ENCODE measurements at places on chromosomes 7 and 10.

- DNase-seq = peak; percentile 9
These were observed 947 bp downstream of the HOXA3 start for GRCh38 chr7:27151341-27151930.

GRCh38 chr10:99982728-99983127, 27.0 kb downstream of the DNMBP start:
- DNase-seq = no peak

GRCh38 chr10:2979306-2979705, 88.0 kb upstream of the PFKP start:
- DNase-seq = no peak

- no peak for DNase-seq
These were observed 58.0 kb downstream of the TSPAN12 start for GRCh38 chr7:120799813-120800475.

- DNase-seq = peak; percentile 21
These were observed 89.1 kb downstream of the GFRA1 start for GRCh38 chr10:116183733-116184511.

DNA sequence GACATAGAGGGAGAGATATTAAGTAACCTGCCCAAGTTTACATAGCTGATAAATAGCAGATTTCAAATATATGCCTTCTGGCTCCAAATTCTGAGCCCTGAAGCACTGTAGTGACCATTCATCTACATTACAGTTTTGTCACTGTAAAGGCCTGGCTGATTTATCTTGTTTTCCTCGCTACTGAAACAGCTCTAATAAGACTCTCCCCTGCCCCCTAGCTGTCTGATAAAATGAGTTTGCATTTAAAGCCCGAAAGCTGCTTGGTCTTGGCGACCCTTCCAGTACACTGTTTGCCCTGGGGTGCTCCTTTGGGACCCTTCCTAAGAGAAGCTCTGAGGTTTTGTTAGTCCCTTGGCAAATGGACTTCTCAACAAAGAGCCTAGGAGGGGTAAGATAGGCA, 59.7 kb upstream of the RAB11FIP2 start:
- DNase-seq = peak; percentile 60

- DNase-seq = no peak
These were observed 207.7 kb downstream of the SLC25A13 start for GRCh38 chr7:96114190-96114589.

- no peak for DNase-seq
These were observed 125.9 kb downstream of the GRK5 start for GRCh38 chr10:119333146-119333792.

GRCh38 chr7:144836545-144836842, 641 bp upstream of the TPK1 start:
- no peak for DNase-seq

DNA sequence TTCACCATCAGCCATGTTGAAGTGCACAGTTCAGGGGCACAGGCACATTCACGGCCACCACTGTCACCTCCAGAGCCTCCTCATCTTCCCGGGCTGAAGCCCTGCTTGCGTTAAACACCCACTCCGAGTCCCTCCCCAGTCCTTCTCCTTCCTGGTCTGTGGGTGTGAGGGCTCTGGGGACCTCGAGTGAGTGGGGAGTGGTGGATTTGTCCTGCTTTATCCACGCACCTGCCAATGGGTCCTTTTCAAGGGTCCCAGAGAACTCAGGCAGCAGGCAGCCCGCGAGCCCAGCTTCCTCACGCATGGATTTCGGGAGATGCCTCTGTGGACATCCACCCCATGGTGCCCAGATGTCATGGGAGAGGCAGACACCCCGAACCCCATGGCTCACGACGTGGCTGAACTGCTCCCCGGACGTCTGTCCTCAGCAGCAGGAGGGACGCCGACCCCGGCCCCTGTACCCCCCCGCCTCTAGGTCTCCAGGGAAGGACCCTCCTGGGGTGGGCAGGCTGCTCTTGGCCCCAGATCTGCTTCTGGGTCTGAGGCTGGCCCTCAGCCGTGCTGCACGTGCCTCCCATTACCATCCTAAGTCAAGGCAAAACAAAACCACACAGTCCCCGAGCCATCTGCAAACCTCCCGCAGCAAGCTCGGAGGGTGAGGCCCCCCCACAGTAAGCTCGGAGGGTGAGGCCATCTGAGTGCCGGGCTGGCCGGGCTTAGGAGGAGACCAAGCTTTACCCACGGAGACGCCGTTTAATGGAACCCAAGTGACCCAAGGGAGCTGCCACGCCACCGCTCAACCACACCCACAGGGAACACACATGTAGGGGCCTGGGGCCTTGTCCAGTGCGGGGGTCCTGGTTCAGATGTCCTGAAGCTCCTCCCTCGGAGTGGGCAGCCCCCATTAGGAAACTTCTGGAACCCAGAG, 9.0 kb downstream of the CYP2W1 start:
- no peak for DNase-seq

DNA sequence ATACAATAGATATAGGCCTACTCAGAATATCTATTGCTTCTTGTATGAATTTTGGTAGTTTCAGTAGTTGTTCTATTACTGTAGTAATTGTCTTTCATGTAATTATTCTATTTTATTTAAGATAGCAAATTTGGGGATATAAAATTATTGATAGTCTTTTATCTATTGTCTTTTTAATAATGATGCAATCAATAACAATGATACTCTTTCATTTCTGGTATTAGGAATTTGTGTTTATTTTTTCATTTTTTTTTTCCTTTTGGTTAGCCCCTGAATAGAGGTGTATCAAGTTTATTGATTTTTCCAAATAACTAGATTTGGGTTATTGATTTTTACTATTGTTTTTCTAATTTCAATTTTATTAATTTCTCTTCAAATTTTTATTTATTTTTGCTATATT, 1503.7 kb downstream of the REEP3 start:
- DNase-seq = no peak

GRCh38 chr10:33965795-33966581, 631.5 kb upstream of the NRP1 start:
- DNase-seq = no peak

- DNase-seq = peak; percentile 87
These were observed at the start of gene FAM241B for GRCh38 chr10:69629897-69630650. FAM241B (plus strand) TSS chr10:69630247; CDS start chr10:69631744, 1,497 bp downstream.

- no peak for DNase-seq
These were observed 621.4 kb downstream of the POM121L12 start for GRCh38 chr7:53656881-53657280.

DNA sequence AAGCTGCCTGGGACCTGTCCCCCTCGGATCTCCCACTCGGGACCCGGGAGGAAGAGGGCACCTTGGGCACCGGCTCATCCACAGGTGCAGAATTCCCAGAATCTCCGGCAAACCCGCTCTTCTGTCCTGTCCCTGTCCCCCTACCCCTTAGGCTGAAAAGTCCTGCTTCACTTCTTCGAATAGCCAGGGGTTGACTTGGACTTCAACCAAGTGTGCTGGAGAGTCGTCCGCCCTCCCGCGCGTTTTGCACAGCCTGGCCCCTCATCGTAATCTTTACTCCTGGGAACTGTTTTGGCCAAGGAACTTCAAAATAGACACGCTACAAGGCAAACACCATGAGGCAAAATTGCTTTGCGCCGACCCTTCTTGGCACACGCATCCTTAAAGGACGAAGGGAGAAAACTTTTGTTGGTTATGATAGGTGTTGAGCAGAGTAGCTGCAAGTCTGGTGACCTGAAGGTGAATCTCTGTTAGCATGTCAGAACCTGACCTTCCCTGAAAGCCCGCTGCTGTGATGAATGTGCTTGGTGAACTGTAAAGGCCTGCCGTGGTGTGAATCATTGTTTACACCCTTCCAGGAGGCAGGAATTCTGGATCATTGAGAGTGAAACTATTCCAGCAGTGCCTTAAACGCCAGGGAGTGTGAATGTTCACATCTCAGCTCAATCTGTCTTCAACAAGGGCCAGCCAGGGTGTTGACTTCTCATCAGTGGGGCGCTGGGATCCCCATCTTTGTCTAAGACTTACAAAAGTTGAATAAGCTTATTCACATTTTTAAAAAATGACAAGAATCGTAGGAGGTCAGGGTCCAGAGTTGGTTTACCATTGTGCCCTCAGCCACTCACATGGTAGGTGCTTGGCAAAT, 589 bp upstream of the RAPGEF5 start:
- peak; percentile 49 for DNase-seq

DNA sequence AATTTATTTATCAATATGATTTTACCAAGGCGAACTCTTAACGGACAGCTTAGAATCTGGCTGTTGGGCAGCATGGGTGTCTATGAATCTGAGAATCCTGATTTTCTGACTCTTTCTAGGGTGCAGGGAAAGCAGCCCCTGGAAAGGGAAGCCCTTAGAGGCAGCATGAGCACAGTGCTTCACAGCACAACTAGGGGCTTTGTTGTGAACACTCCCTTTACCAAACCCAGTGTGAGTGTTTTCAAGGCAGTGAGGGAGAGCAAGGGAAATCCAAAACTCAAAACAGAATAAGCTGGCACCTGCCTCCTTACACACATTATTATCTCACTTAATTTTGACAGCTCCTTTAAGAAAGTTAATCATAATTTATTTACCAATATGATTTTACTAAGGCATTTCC, 116.3 kb upstream of the CSTF2T start:
- DNase-seq = peak; percentile 47

- no peak for DNase-seq
These were observed 508.8 kb downstream of the TYW1 start for GRCh38 chr7:67505449-67505848.

DNA sequence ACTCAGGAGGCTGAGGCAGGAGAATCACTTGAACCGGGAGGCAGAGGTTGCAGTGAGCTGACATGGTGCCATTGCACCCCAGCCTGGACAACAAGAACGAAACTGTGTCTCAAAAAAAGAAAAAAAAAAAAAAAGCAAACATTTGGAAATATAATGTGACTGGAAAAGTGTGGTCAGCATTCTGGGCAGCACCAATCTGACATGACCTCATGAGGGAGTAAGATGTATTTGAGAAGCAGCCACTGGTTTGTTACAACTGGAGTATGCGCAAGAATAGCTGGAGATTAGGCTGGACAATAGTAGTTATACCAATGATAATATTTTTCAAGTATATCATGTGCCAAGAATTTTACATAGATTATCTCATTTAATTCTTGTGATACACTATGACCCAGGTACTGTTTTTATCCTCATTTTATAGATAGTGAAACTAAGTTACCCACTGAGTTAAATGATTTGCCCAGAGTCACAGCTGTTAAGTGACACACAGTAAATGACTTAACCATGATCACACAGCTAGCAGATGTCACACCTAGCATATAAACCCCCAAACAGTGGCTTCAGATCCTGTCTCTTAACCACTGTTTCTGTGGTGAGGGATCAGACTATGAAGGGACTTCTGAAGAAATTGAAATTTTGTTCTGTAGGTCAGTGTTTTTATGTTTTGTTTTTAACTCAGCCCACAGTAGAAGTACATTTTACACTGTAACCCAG, 11.1 kb downstream of the MCU start:
- no peak for DNase-seq

GRCh38 chr10:52563360-52563759, 209.2 kb downstream of the MBL2 start:
- DNase-seq = no peak

DNA sequence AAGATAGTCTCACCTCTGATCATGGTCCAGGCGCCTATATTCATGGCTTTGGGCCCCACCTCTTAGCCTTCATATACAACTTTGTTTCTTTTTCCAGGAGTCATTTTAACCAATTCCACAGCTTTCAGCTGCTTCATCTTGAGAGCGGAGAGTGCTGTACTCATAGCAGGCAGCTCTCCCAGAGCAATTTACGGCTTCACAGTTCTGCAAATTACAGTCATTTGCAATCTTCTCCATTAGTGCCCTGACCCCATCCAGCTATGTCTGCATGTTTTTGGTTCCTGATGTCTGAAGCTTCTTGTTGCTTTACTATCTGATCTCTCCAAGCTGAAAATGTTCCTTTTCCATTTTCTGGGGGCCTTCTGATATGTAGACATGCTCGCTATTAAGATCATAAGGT, 18.0 kb upstream of the MEST start:
- no peak for DNase-seq

DNA sequence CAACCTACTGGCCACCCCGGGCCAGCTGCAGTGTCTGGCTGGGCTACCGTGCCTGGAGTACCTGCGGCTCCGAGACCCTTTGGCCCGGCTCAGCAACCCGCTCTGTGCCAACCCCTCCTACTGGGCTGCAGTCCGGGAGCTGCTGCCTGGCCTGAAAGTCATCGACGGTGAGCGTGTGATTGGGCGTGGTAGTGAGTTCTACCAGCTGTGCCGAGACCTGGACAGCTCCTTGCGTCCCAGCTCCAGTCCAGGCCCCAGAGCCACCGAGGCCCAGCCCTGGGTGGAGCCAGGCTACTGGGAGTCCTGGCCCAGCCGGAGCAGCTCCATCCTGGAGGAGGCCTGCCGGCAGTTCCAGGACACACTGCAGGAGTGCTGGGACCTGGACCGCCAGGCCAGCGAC, 4.2 kb downstream of the RARRES2 start:
- no peak for DNase-seq

DNA sequence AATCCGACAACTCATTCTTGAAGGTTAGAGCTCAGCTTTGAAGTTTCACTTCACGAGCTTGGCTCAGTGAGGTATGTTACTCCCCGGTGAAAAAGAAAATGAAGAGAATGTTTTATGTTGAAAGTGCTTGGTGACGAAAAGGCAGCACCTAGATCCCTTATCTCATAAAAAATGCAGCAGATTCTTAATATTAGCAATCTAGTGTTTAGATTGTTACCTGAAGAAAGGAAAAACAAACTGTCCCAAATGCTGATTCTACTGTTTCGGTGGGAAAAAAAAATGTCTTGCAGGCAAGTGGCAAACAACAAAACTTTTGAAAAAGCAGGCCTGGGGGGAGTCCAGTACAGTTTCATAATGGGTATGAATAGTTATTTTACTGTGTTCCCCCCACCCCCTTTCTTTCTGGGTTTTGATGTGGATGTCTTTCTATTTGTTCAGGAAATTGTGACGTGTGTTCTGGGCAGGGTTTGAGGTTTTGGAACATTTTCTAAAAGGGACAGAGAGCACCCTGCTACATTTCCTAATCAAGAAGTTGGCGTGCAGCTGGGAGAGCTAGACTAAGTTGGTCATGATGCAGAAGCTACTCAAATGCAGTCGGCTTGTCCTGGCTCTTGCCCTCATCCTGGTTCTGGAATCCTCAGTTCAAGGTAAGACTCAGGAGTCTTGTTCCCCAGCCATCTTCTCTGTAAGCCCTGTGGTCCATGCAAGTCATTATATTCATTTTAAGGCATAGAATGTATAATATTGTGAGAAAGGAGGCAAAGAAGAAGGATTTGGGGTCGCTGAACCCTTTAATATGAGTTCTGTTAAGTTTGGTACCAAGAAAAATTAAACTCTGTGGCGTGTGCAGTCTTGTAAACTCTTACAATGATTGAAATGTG, at the start of gene SRGN:
SRGN (plus strand) TSS at position 514 of the 881 bp plus-strand sequence; CDS start at position 569, 55 bp downstream.
- no peak for DNase-seq

DNA sequence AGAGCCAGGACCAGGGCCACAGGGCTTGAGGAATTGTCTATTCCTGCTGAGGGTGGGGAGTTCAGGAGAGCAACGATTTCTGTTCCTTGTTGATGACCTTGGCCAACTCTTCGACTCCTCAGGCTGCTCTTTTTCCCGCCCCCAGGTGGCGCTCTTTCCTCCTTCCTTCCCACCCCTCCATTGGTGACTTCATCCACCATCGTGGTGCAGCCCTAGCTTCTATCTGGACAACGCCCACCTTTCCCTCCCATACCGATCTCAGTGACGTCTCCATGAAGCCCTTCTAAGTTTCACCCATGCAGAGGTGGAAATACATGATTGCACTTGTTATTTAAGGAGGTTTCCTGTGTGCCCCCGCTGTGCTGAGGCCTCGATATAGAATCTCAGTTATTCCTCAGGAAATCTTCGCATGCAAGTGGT, 22.1 kb upstream of the CARD11 start:
- DNase-seq = peak; percentile 91

Data from GM23338 (cell line).